Stimulated activated CD4-positive, alpha-beta T cell treated with anti-CD3 and anti-CD28 coated beads, TNF-alpha, amount 100 ng/mL, for 4 hours (primary cell): ENCODE measurements at places on chromosomes 3 and 15.

- DNase-seq: no peak
Measured at GRCh38 chr3:141030296-141030695, 20.9 kb upstream of the SPSB4 start.

DNA sequence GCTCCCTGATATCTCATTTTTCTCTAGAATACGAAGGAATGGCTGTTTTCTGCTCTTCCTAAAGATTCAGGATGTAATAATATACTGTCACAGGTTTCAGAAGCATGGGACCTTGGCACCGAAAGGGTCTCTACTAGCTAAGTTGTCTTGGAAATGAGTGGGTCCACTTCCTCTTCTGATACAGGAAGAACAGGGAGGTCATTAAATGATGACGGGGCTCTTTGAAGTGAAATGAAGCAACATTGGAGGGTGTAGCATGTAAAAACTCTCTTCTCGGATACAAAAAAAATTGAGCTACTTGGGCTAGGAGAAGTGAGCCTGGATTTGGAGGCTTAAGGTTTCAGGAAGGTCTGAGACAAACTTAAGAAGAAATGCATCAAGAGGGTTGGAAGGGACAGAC lies 349.8 kb upstream of the TPRG1 start:
- DNase-seq: no peak

DNA sequence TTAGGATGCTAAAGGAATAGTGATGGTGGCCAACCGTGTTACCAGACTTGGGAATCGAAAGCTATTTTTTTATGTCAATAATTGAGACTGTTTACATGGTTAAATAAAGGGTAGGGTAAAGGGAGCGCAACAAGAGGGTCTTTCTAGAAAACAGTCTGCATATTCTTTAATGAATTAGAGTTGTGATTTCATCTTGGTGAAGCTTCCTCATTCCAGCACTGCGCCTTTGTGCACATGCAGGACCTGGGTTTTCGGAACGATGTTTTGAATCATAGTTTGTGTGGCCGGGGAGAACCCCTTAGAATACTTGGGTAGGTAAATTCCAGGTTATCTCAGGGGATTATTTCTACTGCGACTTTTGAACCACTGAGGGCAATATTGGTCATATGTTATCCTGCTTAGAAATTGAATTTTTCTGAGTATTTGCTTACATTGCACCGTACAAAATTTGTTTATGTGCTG lies 1.3 kb downstream of the PIK3CA start:
- no peak for DNase-seq

- DNase-seq: no peak
Measured at GRCh38 chr3:23698652-23699313, 107.0 kb upstream of the UBE2E1 start.
